ENCODE measurements at places on chromosomes 7 and 10.

GRCh38 chr10:57218382-57218781, 857.3 kb upstream of the ZWINT start:
- DNase-seq: no peak

DNA sequence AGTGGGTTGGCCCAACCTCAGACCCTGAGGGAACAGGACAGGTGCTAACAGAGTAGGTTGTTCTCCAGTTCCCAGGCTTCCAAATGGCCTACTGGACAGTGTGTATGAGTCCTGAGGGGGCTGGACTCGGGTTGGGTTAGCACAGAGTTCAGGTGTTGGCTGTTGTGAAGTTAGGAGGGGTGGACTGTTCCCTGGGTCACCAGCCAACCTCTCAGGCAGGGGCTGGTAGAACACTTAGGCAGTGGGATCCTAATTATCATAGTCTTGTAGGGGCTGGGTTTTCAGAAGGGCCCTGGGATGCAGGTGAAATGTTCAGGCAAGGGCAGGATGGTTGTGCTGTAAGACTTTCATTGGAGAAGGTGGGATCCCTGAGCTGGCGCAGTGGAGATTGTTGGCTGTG, 293.0 kb downstream of the ZWINT start:
- no peak for DNase-seq

- no peak for DNase-seq
Observed at GRCh38 chr7:148535217-148535616, 55.3 kb upstream of the C7orf33 start.

DNA sequence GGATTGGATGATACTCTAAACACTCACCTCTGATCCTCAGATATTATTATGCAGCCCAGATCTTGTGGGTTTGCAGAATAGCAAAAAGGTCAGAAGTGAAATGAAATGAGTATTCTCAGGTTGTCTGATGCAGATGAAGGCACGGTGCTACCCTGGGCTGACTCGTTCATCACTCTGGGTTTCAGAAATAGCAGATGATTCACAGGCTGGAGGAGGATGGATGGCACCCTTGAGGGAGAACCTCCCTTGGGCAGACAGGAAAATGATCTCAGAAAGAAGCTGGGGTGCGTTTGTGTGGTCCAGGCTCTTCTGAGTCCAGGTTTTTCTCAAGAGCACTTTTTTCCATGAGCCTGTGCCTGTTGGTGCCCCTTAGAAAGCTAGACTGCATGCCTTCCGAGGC, 515.8 kb upstream of the MKI67 start:
- DNase-seq: no peak

GRCh38 chr7:106775552-106775936, 89.5 kb upstream of the PIK3CG start:
- DNase-seq: no peak
